ENCODE measurements at places on chromosomes 5 and 9. TPM values are rescaled to one million over a fixed set of nuclear protein-coding genes. Genes with fewer than 3 reads are reported as not detected.

The C9orf40 gene
- total RNA-seq = 1.4 TPM

The PCDHA8 gene
- 0.32 TPM for total RNA-seq

GRCh38 chr9:16591092-16591491, 279.4 kb downstream of the BNC2 start:
- no peak for DNase-seq

- DNase-seq = no peak
These were observed 119.2 kb downstream of the MSX2 start for GRCh38 chr5:174843263-174844250.

GRCh38 chr5:1042626-1043025, 34.0 kb downstream of the NKD2 start:
- DNase-seq = no peak

DNA sequence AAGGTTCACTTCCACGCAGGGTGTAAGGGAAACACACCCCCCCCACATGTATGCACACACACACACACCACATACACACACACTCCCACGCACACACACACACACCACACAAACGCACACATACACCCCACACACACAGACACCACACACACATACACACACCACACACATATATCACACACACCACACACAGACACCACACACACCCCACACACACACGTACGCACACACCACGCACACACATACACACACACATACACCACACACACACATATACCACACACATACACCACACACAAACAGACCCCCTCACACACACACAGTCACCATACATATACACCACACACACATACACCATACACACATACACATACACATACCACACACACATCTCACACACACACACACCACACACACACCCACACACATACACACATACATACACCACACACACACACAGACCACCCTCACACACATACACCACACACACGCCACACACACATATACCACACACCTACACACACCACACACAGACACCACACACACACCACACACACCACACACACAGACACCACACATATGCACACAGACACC, 44.3 kb upstream of the NEURL1B start:
- no peak for DNase-seq
